Activated T-cell treated with anti-CD3 and anti-CD28 coated beads for 1 hour (primary cell): ENCODE measurements at places on chromosomes 12 and 14.

GRCh38 chr12:124109760-124110159 is 136.7 kb downstream of the ZNF664 start:
- DNase-seq = no peak

GRCh38 chr14:95770777-95771176 is 56.9 kb upstream of the TCL1A start:
- no peak for DNase-seq

DNA sequence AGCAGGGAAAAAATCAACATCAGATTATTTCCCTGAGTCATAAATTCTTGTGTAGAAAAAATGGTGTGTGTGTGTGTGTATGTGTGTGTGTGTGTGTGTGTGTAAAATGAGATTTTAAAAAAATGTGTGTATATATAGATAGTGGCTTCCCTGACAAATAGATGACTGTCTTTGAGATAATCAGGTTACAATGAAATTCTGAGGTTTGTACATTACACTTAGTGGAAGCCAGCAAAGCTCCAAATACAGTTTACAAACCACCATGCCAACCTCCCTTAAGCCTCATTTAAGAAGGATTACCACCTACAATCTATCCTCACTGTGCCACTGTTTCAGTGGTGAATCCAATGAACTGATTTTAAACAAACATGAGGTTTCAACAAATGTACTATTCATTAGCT is 93.8 kb downstream of the MED13L start:
- DNase-seq = no peak

DNA sequence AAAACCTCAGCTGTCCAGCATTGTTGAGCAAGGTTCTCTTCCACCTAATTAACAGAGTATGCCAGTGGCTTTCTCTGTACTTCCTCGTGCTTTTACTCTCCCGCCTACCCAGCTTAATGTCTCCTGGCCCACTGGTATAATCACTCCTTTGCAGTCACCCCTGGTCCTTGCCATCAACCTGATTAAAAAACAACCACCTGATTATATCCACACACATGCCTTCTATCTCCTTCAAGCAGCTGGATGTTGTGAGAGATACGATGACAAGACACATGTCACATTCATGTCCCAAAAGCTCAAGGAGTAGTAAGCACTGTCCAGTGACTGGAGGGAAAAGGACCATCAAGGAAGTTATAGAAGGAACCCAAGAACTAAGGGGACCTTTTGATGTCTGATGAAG is 241.3 kb upstream of the GRIP1 start:
- DNase-seq = no peak

GRCh38 chr12:119669744-119670472 is 2.0 kb downstream of the PRKAB1 start:
- DNase-seq = no peak

- no peak for DNase-seq
These were observed 70.6 kb upstream of the SLC24A4 start for GRCh38 chr14:92252323-92252722.
